ENCODE measurements at places on chromosomes 2 and 18. TPM values are rescaled to one million over a fixed set of nuclear protein-coding genes. Genes with fewer than 3 reads are reported as not detected.
A peak's percentile ranks its signal among the peaks of the same experiment; 100 is the strongest.

- DNase-seq, result no peak
Measured at GRCh38 chr2:70983506-70984227, 5.2 kb downstream of the ANKRD53 start.

- DNase-seq, result peak; percentile 29
Measured at GRCh38 chr2:70995426-70995729, 705 bp upstream of the TEX261 start.

DNA sequence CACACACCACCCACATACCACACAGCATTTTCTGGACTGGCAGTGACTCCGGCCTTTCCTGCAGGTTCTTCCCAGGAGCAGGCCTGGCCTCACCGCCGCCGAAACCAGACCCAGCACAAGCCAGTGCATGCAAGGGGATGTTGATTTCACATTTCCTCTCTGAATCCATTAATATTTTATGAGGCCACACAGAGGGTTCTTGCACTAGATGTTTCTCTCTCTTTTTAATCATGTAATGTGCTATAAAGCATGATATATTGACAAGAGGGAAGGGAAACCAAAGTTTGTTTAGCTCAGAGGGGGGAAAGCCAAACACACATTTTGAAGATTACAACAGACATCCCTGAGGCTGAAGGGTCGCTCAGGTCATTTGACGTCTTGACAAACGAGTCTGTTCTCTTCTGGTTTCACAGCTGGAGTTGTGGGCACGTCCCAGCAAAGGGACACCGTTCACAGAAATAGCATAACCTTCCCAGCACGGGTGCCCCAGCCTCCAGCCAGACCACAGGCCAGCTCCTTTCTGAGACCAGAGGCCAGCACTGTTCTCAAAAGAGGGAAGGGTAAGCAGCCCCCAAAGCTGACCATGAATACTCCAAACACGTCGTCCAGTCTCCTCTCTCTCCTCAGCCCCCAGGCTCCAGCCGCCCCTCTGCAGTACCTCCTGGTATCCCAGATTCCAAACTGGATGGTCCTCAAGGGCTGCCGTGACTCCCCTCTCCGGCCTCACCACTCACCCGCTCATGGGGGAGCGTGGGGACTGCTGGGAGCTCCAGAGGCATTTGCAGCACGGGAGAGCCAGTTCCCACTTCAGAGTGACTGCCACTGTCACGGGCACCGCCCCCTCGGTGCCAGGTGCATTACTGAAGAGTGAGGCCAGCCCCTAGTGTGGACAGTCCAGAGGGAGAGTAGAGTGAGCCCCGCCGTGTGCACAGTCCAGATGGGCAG is 340.3 kb upstream of the SALL3 start:
- no peak for DNase-seq

- DNase-seq, result peak; percentile 20
Measured at GRCh38 chr2:53202063-53202462, 565.5 kb upstream of the CHAC2 start.

DNA sequence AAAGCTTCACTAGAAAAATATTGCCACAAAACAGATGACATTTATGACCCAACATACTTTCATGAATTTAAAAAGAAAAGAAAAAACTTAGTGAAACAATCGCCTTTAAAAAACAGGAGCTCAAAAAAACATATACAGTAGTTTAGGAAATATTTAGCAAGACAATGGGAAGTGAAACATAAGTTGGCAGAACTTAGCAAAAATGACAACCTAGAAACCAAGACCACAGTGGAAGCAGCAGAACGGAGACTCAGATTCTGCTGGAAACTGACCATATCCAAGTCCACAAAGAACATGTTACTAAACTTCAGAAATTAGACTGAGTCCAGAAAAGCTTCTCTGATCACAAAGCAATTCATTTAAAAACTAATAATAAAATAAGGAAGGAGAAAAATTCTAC is 41.8 kb upstream of the CTAGE1 start:
- no peak for DNase-seq

- no peak for DNase-seq
Measured at GRCh38 chr2:41723526-41723925, 324.3 kb upstream of the PKDCC start.

DNA sequence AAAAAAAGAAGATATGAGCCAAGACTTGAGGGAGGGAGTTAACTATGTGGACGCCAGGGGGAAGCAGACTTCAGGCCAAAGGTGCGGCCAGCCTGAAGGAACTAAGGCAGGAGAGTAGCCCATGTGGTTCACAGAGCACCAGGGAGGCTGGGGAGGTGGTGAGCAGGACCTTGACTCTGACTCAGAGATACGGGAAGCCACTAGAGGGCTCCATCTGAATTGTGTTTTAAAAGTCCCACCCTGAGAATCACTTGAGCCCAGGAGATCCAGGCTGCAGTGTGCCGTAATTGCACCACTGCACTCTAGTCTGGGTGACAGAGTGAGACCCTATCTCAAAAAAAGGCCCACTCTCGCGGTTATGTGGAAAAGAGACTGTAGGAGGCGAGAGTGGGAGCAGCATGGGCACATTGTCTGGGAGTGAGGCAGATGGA is 12.3 kb downstream of the CEP192 start:
- DNase-seq, result peak; percentile 41

- DNase-seq, result no peak
Measured at GRCh38 chr2:159941729-159942128, 120.7 kb downstream of the PLA2R1 start.

GRCh38 chr2:222304737-222305515 is 6.1 kb upstream of the PAX3 start:
- DNase-seq, result peak; percentile 69

DNA sequence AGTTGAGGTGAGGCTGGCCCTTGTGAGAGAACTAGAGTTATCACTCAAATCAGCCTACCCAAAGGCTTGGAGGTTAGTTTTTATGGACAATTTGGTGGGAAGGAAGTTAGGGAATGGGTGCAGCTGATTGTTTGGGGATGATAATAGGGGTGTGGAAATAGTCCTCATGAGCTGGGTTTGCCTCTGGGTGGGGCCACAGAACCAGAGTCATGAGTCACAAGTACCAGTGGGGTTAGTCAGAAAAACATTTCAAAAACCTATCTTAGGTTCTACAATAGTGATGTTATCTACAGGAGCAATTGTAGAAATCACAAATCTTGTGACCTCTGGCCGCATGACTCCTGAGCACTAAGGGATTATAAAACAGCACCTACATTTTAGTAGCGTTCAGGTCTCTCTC is 630.1 kb upstream of the PIK3C3 start:
- no peak for DNase-seq

DNA sequence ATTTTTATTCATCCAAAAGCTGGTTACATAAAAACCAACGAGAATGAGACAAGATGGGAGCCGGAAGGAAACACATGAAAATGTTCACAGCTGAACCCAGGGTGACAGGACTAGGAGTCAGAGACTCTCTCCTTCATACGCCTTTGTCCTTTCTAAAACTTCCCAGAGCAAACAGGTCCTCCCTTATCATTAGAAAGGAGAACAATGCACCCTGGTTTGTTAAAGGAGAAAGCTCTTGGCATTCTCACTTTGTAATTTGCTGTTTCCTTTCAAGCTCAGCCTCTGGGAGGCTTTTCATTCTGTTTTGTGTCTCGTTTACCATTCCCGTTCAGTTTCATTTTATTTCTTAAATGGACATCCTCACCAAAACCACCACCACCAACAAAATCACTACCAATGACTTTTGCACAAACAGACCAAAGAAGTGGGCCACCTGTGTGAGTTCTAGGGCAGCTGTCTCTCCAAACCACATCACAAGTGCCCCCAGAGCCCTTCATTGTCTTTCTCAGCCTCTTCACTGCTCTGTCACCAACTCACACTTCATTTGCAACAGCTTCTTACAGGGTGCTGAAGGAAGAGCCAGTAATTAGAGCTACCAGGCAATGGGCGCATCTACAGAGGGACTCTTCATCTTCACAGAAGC is 105.3 kb downstream of the HDAC4 start:
- no peak for DNase-seq

DNA sequence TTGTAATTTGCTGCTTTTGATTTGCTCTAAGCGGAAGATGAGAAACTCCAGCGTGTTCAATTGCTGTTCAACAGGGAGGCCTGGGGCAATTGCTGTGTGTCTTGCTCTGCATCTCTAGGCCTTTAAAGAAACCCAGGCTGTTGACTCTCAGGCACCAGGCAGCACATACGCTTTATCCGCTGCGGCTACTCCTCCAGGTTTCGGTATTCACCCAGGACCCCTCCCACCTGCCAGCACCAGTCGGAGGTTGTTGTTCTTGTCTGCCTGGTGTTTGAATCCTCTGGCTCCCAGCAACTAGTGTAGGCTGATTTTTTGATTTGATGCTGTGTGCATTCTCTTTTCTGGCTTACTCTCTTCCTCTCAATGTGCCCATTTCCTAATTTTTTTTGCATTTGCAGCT is 383.1 kb downstream of the TSN start:
- DNase-seq, result no peak

DNA sequence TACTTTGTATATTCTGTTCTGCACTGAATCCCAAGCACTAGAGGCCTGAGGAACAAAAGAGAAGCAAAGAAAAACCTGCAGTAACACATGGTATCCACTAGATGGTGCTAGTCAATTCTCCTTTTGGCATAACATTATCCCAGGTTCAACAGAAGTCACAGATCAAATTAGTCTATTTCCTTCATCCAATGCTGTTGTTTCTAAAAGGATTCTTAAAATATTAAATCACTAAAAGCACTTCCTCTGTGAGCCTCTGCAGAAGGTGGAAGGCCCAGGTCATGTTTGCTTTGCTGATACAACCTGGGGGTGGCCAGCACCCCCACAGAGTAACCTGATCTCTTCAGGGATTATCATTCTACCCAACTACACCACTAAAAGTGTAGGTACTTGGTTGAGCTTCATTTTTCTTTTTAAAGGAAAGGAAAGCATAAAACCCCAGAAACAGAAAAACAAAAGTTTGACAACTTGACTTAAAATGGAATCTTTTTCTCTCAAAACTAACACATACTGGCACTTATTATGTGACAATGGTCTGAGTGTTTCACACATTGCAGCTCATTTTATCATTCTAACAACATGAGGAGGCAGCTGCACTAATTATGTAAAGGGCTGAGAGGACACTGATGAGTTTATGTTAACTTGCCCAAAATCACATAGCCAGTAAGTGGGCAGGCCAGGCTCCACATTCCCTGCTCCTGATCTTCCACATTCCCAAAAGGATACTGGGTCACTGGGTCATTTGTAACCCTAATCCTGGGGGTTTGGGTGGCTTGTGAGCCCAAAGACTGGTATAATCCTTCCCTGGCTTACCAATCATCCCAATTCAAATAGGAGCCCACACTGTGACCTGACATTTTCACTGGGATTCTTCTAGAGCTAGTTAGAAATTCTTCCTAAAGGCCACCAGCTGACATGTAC is 66.8 kb upstream of the DNER start:
- peak; percentile 15 for DNase-seq

GRCh38 chr2:132909427-132909826 is 239.4 kb upstream of the LYPD1 start:
- peak; percentile 21 for DNase-seq

GRCh38 chr2:133657591-133657990 is 89.3 kb upstream of the NCKAP5 start:
- DNase-seq, result peak; percentile 86

DNA sequence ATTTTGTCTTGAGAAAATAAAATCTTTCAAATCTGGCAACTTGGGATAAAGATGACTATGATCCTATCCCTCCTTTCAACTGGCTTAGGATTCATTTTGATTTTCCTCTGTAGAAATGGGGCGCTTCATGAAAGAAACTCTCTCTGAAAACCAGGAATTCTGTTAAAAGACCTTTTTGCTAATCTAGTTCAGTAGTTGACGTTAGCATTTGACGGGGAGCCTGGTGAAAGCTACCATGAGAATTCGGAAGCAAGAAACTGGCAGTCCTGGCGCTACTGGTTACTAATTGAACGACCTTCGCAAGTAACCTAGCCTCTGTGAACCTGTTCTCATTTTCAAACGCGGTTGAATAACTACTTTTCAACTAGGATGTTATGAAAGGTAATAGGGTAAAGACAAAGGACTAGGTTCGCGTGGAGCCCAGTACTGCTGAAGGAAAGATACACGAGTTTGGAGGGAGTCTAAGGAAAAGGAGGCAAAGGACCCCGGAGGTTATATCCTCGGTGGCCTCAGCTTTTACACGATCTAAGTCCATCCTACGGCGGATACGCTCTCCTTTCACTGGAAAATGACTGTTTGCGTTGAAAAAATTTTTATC is 604 bp upstream of the STK11IP start:
- DNase-seq, result peak; percentile 17

GRCh38 chr18:49811151-49811938 is 2.0 kb downstream of the ACAA2 start:
- no peak for DNase-seq

DNA sequence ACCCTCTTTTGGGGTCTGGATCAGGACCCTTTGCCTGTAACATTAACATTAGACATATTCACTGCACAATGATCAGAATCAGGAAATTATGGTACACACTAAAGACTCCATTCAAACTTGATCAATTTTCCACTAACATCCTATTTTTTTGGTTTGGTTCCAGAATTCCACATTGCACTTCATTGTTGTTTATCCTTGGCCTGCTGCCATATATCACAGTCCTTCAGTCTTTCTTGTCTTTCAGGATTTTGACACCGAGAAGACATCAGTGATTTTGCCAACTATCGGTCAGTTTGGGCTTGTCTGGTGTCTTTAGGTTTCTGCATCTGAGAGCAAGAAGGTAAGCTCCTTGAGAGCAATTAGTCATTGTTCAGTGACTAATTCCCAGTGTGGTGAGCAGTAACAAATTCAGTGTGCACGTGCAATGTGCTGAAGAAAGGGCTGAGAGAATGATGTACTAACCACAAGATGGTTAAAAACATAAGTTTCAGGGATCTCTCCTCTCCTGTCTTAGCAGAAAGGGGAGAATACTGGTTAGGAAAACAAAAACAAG is 23.5 kb downstream of the MARCHF4 start:
- peak; percentile 61 for DNase-seq

GRCh38 chr2:223647258-223647952 is 45.2 kb upstream of the SCG2 start:
- DNase-seq, result no peak

GRCh38 chr2:159971365-159972152 is 90.9 kb downstream of the PLA2R1 start:
- DNase-seq, result no peak

DNA sequence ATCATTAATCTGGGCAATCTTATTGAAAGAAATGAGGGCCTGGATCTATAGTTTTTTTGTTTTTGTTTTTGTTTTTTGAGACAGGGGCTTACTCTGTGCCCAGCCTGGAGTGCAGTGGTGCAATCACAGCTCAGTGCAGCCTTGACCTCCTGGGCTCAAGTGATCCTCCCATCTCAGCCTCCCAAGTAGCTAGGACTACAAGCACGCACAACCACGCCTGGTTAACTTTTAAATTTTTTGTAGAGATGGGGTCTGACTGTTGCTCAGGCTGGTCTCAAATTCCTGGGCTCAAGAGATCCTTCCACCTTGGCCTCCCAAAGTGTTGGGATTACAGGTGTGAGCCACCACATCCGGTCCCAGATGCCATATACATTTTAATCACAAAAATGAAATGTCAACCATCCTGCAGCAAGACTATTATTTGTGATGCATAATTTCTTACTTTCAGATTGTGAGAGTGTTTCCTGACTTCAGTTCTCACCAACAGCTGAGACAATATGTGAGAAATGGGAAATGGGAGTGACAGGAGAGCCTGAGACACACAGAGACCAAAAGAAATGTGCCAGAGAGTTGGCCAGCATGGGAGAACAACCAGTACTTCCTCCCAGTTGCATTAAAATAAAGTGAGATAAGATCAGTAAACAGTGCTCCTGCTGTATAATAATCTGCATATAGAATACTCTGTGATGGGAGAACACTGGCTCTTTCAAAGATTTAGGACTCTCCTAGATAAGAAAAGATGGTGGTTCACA is 87.6 kb downstream of the METTL8 start:
- DNase-seq, result no peak

Gene AFF3
- total RNA-seq, result 5.7 TPM

Gene TCF23
- not detected for total RNA-seq

Gene PKDCC
- total RNA-seq, result 12.9 TPM

Gene CXCR1
- not detected for total RNA-seq

Gene WNT10A
- total RNA-seq, result 0.12 TPM

Gene C1QL2
- total RNA-seq, result not detected

Gene COL6A3
- 296 TPM for total RNA-seq
